ENCODE measurements at places on chromosomes 13 and 19.

- DNase-seq, result no peak
These were observed 133.4 kb upstream of the FNDC3A start for GRCh38 chr13:48842316-48842715.

- no peak for DNase-seq
These were observed 35.4 kb upstream of the MAP3K10 start for GRCh38 chr19:40155749-40156265.

DNA sequence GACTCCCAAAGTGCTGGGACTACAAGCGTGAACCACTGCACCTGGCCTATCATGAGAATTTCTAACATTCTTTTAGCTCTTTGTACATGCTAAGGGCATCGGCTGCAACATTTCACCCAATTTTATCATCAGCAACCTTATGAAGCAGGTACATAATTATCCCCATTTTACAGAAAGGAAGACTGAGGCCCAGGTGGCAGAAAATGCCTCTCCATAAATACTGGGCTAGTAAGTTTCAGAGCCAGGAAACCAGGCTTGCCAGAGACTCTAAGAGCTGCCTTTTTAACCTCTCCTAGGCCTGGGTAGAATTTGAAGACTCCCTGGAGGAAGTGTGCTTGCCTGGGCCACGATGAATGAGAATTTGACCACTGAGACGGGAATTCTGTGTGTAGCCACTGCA lies 2.2 kb downstream of the ERCC2 start:
- DNase-seq, result no peak

DNA sequence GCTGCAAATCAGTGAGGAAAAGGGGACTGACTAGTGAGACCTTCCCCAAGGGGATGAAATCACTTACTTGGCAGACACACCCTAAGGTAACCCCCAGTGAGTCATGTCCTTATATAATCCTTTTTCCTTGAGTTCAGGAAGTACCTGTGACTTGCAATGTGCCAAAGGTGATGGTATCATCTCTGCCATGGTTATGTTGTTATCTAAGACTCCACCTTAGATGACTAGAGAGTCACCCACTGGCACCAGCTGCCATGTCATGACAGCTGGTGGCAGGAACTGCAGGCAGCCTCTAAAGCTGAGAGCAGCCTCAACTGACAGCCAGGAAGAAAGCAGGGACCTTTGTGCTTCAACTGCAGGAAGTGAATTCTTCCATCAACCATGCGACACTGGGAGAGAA lies 12.5 kb downstream of the PBX4 start:
- DNase-seq, result peak; percentile 87

DNA sequence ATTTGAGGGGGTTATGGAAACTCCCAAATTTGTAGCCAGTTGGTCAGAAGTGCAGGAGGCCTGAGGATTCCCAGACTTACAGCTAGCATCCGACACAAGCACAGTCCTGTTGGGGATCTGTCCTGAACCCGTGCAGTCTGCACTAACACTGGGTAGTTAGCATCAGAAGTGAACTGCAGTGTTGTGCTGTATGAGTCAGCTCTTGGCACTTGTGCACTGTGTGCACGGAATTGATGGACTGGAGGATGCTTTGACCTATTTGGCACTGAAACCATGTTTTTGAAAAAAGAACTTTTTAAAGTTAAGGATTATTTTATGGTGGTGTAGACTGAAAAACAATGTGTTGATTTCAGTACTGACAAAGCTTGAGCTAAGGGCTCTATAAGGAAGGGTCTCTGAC lies 279.0 kb downstream of the NHLRC3 start:
- DNase-seq, result no peak
